Daoy (cell line): ENCODE measurements at places on chromosomes 5 and 9. TPM values are rescaled to one million over a fixed set of nuclear protein-coding genes. Genes with fewer than 3 reads are reported as not detected.

RAPGEF6 gene
- 9.7 and 18.5 TPM in 2 replicates for total RNA-seq

APBA1 gene
- total RNA-seq, result 1.7 and 6.7 TPM in 2 replicates

LRRC70 gene
- 1.1 TPM in 1 of 2 replicates, not detected in the other for total RNA-seq

SMIM32 gene
- total RNA-seq, result not detected in 2 replicates

GABRP gene
- total RNA-seq, result 0.06 and 0.40 TPM in 2 replicates

DNA sequence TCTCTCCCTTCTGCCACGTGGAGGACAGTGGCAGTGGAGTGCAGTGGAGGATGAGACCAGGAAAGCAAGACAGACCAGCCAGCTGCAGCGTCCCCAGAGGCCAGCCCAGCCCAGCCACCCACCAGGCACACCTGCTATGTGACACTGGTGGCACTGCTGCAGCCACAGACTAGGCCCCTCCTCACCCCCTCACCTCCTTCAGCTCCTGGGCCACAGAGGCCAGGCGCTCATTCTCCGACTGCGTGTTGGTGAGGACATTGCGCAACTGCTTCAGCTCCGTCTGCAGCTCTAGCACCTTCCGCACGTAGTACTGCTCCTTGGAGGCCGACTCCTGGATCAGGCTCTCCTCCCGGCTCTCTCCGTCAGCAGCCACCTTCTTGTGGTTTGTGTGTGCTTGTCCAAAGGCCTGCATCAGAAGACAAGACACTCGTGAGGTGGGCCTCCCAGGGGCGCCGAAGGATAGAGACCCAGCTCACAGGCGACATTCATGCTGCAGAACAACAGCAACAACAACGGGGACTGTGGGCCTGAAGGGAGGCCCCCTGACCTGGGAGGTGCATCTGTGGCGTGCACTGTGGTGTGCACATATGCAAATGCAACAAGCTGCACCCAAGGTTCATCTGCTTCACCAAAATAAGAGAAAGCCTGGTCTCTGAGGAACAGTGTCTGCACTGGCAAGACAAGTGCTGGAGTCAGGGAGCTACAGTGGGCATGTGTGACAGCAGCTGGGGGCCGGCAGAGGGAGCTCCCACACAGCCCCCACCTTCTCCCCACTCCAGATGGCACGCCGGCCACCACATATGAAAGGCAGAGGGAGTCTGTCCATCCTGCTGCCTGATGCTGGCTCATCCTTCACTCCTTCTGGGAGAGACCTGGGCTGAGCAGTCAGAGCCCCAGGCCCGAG lies 35.5 kb downstream of the BICD2 start:
- DNase-seq, result no peak

DNA sequence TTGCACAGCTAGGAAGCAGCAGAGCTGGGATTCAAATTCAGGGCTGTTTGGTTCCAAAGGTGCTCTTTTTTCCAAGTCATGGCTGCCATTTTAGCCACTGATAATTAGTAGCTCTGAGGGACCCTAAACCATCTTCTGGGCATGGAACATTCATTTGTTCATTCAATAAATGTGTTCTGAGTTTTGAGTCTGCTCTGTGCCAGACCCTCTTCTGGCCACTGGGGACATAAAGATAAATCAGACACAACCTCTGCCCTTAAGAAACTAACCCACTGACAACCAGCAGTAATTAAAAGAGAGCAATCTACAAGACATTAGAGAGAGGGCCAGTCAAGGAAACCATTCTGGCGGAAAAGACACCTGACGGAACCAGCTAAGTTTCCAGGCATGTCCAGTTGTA lies 2.0 kb upstream of the CPEB4 start:
- DNase-seq, result no peak

GRCh38 chr9:97501177-97501971 lies at the start of gene TMOD1:
Gene TMOD1 (plus strand): TSS chr9:97501666. CDS start chr9:97524189, 22,523 bp downstream.
- peak; percentile 86 for DNase-seq

- DNase-seq, result no peak
Observed at GRCh38 chr5:38039091-38039490, 199.2 kb upstream of the GDNF start.

- peak; percentile 14 for DNase-seq
Observed at GRCh38 chr9:13845460-13845859, 468.5 kb downstream of the NFIB start.

DNA sequence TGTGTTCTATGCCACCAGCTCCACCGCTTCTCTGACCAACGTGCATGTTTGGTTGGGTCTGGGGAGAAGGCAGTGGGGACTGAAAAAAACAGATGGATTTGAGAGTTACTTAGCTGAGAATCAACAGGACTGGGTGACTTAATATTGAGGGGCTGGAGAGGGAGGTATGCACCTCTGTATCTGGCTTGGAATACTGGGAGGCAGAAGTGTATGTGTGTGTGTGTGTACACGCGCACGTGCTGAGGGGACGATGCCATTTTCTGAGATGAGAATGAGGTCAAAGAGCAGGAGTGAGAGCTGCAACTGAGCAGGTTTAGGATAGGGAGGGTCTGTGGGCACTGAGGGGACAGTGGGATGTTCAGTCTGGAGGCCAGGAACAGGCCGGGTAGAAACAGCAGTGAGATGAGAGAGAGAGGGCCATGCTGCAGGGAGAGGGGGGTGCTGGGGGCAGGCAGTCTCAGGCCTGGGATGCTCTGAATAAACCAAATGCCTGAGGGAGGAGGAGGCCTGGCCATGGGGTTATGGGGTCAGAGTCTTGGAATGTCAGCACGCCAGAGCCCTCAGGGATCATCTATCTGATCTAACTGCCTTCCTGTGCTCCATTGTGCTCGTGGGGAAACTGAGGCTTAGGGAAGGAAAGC lies 14.0 kb downstream of the PDGFRB start:
- no peak for DNase-seq

DNA sequence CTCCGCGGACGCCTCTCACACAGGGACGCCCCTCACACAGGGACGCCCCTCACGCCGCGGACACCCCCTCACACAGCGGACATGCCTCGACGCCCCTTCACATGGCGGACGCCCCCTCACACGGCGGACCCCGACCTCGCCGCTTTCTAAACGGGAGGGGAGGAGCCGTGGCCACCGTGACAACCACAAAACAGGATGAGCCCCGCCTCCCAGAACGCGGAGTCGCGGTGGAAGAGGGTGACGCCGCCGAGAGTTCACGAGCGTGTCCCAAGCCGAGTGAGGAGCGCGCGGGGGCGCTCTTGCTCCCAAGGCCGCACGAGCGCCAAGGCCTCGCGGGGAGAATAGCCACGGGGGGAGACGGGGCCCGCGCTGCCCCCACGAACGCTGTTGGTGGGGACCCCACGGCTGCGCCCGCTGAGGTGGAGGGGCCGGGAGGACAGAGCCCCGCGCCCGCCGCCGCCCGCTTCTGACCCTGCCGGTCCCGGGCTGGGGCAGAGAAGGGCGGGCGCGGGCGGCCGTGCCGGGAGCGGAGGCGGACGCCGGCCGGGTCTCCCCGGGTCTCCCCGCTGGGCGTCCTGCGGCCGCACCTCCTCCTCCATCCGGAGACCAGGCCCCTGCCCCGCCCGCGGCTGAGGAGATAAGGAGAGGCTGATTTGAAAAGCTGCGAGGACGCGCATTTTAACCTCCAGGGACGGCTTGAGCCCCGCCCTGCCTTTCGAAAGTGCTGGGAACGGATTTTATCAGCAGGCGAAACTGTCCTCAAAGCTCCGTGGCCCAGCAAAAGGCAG lies 3.9 kb upstream of the NKD2 start:
- peak; percentile 59 for DNase-seq

GRCh38 chr5:146341854-146342253 lies 3.2 kb downstream of the POU4F3 start:
- no peak for DNase-seq

DNA sequence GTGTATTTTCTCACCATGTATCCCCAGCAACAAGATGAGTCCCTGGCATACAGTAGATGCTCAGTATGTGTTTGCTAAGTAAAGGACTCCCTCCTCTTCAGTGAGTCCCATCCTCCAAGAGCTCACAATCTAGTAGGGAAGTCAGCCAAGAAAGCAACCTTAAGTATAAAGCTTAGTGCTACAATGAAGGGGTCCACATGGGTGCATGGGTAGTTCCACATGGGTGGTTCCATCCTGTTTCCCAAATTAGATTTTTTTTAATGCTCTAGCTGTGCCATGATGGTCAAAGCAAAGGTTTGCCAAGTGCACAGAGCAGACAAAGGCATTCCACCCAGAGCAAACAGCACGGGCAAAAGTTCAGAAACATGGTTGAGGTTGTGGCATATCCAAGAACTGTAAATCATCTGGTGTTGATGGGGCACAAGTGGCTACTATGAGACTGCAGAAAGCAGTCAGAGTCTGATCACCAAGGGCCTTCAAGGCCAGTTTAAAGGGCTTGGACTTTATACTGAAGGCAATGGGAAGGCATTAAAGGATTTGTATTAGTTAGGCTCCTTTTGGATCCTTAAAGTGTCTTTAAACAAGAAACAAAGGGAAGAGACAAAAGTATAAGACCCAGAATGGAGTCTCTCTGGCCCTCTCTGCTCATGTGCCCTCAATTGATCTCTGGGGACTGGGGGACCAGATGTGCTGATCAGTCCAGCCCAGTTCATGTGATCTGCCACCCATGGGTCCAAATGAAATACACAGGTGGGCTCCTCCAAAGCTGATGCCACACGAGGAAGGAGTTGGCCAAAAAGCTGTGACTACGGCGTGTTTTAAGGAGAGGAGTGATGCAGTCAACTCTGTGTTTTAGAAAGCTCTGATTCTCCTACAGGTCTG lies 9.0 kb upstream of the CPLX2 start:
- DNase-seq, result no peak
